Caki2 (cell line): ENCODE measurements at places on chromosomes 1 and 21.

- no peak for DNase-seq
Measured at GRCh38 chr1:213135572-213135971, 84.5 kb downstream of the RPS6KC1 start.

GRCh38 chr21:21788591-21788990 lies 790.4 kb downstream of the NCAM2 start:
- no peak for DNase-seq

GRCh38 chr1:183982172-183982963 lies 55.2 kb downstream of the COLGALT2 start:
- no peak for DNase-seq

GRCh38 chr1:171583591-171584201 lies 38.3 kb upstream of the MYOCOS start:
- DNase-seq: no peak
